ENCODE measurements at places on chromosomes 13 and 19.

DNA sequence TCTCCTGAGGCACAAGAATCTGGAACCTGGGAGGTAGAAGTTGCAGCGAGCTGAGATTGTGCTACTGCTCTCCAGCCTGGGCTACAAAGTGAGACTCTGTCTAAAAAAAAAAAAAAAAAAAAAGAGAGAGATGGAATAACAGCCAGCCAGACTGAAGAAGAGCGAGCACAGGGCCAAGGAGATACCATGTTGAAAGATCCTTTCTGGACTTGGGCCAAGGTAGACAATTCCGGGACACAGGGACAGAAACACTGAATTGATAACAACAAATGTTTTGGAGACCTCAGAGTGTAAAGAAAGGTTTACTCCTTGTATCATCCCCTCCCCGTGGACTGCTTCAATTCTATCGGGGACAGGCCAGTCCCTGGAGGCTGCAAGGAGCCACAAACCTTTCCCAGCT lies 4.6 kb downstream of the LPAR2 start:
- no peak for DNase-seq

- DNase-seq: no peak
Observed at GRCh38 chr19:31135841-31136240, 213.4 kb downstream of the TSHZ3 start.

- DNase-seq: no peak
Observed at GRCh38 chr13:87778128-87778527, 107.0 kb downstream of the SLITRK5 start.

DNA sequence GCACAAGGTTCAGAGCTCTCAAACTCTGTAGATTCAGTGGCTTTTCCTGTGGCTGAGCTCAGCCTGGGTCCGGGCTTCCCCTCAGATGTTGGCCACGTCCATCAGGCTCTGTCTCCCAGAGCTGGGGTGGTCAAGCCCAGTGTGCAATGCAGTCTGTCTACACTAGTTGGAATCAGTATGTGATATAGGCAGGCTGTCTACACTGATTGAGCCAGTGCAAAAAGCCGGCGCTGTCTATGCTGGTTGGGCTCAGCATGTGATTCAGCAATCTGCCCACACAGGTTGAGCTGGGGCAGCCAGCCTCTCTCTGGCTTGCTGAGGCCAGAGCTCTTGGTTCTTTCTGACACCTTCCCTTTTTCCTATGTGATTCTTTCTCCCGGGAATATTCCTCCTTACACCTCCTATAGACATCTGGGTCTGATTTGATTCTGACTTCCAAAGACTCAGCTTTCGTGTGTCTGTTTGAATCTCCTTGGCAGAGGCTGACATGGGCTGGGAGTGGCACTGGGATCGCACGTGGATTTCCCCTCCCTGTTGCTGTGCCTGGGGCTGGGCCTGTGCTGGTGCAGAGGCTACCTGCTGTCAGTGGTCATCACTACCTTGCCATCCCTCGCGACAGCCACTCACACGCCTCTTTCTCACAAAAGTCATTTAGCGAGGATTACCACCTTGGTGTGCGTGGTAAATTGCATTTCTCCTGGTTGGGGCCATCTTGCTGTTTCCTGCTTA lies 9.3 kb downstream of the CHST8 start:
- DNase-seq: peak; percentile 38

DNA sequence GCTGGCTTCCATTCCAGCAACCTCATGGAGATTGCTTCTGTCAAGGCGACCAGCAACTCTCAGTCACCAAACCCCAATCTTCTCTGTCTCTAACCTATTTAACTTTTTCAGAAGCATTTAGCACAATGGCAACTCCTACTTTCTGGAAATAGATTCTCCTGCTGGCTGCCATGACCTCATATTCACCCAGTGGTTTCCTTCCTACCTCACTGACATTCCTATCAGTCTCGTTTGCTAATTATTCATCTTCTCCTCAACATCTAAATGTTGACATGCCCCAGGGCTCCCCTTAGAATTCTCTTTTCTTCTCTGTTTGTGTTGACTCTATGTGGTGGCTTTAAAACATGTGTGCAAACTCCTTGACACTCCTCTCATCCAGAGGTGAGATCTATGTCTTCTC lies 106.7 kb downstream of the OLFM4 start:
- DNase-seq: no peak

- DNase-seq: no peak
Observed at GRCh38 chr13:75694722-75695121, 58.6 kb downstream of the LMO7 start.

DNA sequence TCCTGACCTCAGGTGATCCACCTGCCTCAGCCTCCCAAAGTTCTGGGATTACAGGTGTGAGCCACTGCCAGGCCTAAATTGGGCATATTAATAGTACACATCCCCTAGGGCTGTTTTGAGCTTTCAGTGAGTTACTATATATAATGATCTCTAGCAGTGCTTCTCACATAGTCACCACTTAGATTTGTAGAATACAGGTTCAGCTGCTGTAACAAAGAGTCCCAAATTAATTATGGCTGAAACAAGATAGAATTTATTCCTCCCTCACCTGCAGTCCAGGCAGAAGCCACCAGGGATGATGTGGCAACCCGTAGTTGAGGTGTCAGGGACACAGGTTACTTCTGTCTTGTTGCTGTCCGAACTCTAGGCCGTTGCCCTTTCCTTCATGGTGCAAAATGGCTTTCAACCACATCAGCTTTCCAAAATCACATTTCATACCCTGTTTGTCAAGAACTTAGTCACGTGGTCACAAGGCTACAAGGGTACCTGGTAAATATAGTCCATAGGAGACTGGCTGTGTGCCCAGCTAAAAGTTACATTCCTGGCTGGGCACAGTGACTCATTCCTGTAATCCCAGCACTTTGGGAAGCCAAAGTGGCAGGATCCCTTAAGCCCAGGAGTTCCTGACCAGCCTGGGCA lies 2.9 kb downstream of the PROSER3 start:
- no peak for DNase-seq

DNA sequence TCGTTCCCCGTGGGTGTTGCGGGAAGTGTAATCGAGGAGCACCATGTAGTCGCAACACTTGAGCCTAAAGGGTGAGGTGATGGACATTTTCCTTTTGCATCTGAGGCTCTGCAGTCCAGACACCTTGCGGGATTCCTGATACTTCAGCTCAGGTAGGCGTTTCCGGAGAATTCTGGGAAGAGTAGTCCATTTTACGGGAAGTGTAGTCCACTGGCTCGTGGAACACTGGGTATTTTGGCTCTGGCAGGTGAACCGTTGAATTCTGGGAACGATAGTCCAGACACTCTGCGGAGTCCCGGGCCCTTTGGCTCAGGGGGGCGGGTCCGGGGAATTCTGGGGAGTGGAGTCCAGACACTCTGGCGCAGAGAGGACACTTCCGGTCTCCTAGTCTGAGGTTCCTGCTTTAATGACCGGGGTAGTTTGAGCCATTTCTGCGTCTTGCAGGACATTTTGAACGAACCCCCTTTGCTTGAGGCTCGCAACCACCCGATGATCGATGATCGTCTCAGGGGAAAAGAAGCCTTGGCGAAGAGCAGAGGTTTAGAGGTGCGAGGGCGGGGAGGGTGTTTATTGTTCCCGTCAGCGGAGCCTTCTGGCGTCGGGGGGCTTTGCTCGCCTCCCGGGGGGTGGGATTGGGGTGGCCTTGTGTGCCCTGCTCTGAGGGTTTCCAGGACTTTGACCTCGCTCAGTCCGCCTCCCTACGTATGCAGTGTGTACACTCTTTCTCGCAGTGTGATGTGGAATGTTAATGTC lies at the start of gene ZNF223:
ZNF223 (plus strand) TSS at position 387 of the 753 bp plus-strand sequence. CDS start 3,141 bp downstream, outside the sequence.
- DNase-seq: peak; percentile 93

DNA sequence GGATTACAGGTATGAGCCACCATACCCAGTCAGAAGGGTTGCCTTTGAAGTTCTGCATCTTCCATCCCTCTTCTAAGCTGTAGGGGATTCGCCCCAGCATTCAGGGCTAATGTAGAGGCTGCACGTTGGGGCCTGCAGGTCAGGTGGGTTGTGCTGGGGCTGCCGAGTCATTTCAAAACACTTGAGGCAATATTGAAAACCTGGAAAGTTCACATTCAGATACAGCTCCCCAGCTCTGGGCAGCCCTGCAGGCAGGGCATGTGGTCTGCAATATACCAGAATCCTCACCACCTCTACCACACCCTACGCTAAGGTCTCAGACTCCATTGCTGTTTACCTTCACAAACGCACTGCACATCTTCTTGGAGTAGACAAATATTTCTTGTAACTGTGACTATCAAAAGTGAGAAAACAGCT lies 24.6 kb downstream of the CCNE1 start:
- no peak for DNase-seq

- no peak for DNase-seq
Observed at GRCh38 chr13:97460004-97460775, 26.2 kb downstream of the RAP2A start.

- no peak for DNase-seq
Observed at GRCh38 chr13:32048816-32049215, 17.2 kb downstream of the FRY start.

DNA sequence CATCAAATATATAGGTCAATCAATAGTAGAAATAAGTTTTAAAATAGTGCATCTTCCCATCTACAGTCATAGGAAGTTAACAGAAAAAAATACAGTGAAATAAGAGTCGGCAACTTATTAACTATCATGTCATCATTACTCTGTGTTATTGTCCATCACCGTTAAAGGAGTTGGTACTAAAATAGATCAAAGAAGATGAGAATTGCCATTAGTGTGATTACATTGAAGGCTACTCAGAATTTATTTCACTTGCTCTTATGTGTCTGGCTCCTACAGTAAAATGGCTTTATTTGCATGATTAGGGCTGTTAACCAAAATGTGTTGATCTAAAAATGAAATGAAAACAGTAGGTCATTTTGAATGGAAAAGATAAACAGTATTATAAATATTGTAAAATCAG lies 162.5 kb upstream of the SLITRK1 start:
- no peak for DNase-seq

GRCh38 chr13:41179593-41180250 lies 14.6 kb downstream of the KBTBD7 start:
- no peak for DNase-seq

GRCh38 chr19:1026783-1027649 lies 608 bp downstream of the CNN2 start:
- no peak for DNase-seq

DNA sequence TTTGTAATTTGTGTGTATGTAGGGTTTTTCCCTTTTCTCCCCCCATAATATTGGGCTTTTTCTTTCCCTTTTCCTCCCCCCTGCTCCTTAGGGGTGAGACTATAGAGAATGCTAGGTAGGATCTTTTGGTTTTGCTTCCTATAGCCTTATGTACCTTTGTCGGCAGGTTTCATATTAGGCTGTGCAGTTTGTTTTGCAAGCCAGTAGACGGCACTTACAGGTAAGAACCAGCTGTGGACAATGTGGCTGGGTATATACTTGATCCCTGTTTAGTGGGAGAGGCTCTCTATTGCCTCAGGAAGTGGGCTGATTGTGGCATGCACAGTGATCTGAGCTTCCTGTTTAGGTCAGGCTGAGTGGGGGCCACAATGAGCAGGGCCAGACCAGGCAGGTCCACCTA lies 359.2 kb upstream of the OBI1 start:
- DNase-seq: no peak

DNA sequence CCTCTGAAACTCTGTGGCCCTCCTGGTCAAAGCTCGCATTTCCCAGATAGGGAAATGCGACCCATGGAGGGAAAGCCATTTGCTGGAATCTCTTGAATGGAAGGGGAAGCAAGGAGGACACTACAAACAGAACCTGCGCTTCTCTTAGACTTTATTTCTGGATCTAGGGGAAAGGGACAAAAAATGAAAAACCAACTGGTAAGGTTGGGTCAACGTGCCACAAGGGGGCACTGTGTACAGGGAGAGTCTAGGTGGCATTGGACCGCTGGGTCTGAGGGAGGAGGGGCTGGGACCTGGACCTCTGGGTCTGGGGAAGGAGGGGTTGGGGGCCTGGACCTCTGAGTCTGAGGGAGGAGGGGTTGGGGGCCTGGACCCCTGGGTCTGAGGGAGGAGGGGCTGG lies 5.0 kb downstream of the KLK4 start:
- DNase-seq: peak; percentile 49

DNA sequence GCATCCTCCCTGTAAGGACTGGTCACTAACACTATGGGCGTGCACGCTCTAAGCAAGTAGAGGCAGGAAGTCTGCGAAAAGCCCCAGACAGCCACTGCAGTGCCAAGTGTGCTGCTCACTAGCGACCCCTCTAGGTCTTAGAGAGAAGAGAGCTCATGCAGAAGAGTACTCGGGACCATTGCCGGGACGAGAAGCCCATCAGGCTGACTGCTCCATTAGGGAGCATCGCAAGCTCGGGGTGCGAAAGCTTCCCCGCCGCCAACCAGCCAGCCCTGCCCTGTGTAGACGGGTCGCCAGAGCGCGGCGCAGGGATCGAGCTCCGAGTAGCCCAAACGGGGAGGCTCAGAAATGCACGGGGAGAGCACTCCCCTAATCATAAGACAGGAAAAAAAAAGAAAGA lies 16.6 kb downstream of the POU4F1 start:
- DNase-seq: peak; percentile 60

Data from ELF-1 (cell line).